ENCODE measurements at places on chromosomes 4 and X. TPM values are rescaled to one million over a fixed set of nuclear protein-coding genes. Genes with fewer than 3 reads are reported as not detected.

GRCh38 chr4:77148078-77148477 is 8.9 kb upstream of the CCNG2 start:
- DNase-seq, result no peak

DNA sequence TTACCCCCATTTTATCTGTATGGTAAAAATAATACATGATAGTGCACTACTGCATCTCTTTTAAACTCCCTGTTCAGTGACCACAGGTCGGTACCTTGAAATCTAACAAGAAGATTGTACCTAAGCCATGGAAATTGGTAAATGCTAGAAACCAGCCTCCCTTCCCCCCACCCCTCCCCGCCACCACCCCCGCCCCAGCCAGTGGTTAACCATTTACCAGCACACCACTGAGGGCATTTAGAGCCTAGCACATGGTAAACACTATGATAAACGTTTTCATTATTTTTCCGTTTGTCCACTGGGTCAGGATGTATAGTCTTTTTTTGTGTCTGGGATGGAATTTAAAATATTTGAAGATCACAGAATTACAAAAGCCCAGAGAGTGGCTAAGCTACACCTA is 703 bp upstream of the FTSJ1 start:
- no peak for DNase-seq

DNA sequence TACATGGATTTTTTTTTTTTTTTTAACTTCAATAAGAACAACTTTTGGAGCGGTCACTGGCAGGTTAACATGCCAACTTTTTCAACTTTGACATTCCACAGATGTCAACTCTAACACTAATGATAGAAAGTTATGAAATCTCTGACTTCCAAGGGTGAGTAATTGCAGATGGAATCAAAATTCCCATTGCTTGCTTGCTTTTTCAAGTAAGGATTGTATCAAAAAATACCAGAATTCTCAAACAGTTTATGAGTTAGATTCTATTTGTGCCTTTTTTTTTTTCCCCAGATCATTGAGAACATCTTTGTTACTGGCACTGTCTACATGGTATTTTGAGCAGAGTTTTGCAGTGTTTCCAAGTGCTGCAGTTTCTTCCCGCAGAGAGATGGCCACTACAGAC is 50.3 kb upstream of the OTUD4 start:
- DNase-seq, result no peak

The EXOC1L gene
- total RNA-seq, result not detected

The C4orf50 gene
- 0.02 TPM for total RNA-seq

All from H4 (cell line).